ENCODE measurements at places on chromosomes 3 and 15.

GRCh38 chr3:177278016-177278415 lies 80.7 kb upstream of the TBL1XR1 start:
- no peak for DNase-seq

DNA sequence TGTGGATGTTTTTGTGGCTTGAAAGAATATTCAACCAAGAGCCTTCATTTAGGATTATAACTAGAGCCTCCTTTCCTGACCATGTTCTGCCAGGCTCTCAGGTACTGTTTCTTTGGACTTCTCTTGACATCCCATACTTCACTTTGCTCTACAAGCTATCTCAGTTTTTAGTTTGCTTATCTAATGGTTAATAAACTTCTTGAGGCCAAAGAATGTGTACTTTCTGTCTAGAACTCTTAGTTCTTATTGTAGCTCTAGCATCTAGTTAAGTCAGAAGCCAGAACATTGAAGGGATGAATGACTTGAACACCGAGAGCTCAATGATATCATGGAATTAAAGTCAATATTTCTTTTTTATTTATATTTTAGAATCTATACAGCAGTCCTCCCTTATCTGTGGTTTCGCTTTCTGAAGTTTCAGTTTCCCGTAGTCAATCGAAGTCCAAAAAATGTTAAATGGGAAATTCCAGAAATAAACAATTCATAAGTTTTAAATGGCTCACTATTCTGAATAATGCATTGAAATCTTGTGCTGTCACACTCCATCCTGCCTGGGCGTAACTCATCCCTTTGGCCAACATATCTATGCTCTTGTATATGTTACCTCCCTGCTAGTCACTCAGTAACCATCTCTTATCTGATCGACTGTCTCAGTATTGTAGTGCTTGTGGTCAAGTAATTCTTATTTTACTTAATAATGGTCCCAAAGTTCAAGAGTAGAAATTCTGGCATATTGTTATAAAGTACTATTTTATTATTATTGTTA lies 368.6 kb upstream of the RBMS3 start:
- DNase-seq, result no peak

DNA sequence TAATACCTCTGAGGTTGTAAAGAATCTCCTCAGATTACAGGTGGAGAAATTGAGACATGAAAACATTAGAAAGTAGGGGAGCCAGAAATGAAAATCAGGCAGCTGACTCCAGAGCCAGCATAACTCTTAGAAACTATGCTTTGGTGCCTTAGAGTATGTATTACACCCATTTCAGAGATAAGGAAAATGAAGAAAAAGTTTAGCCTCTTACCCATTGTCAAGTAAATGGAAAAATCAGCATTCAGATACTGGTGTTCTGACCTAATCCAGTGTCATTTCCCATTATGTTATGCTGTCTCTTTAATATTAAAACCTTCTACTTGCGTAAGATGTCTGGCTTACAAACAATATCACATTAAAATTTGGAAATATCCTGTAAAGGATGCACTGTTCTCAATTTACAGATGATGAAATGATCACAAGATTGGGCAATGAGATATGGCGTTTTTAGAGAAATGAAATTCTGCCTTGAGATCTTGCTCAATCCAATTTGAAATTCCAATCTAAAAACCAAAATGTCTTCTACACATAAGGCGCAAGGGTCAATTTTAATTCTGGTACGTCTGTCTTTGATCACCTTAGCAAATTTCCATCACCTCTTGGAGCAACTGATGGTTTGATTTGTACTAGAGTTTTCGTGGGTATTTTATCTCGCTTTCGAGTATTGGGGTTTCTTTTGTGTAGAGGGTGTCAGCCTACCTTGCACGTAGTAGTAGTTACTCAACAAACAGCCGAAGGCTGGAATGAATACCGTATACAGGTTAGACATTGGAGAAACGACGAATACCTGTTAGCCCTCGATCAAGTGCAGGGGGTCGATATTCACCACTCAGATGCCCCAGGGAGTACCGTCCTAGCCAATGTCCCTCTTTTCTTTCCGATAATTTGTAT lies 902 bp upstream of the ZCWPW2 start:
- peak; percentile 61 for DNase-seq

- DNase-seq, result no peak
Observed at GRCh38 chr3:135324301-135324700, 529.2 kb downstream of the EPHB1 start.

GRCh38 chr3:111904376-111905241 lies 45.5 kb downstream of the PHLDB2 start:
- DNase-seq, result no peak

- no peak for DNase-seq
Observed at GRCh38 chr15:47186075-47186474, 531.2 kb upstream of the SEMA6D start.

GRCh38 chr3:141326123-141326522 lies 42.2 kb upstream of the ZBTB38 start:
- no peak for DNase-seq

DNA sequence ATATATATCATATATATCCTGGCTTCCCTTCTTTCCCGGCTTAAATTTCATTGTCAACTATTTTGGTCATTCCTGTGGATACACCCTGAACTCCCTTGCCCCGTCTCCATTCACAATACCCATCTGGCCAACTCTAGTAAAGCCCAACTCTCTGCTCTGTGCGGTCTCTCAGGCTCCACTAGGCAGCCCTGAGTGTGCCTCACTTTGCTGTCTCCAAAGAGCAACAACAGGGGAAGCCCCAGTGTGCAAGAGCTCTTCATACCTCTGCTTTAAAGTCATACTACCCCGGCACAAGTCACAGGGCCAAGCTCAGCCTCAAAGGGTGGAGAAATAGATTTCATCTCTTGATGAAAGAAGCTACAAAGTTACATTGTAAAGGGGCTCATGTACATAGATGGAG lies 18.9 kb upstream of the FEM1B start:
- DNase-seq, result peak; percentile 67

GRCh38 chr3:180747805-180748361 lies 68.6 kb upstream of the CCDC39 start:
- no peak for DNase-seq

DNA sequence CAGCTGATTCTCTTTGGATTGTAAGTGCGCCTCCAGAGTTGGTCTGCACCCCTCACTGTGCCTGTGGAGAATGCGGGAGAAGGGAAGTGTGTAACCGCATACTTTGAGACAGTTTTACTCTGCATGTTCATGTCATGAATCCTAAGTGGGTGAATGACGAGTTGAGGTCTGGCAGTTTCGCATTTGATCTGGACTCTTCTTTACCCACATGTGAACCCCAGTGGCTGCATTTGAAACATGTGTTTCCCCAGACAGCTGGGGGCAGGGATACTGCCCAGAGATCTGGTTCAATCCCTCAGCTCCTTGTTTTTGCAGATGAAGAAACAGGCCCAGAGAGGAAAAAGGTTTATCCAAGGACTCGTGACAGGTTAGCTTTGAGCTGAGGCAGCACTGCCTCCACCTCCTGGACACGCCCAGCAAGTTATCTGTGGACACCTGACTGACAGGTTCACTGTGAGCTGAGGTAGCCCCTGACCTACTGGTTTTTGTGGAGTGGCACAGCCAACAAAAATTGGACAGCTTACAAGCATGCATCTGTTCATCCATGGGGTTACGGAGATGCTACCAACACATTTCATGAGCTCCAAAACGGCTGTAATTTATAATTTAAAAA lies 207.3 kb downstream of the XXYLT1 start:
- DNase-seq, result no peak

DNA sequence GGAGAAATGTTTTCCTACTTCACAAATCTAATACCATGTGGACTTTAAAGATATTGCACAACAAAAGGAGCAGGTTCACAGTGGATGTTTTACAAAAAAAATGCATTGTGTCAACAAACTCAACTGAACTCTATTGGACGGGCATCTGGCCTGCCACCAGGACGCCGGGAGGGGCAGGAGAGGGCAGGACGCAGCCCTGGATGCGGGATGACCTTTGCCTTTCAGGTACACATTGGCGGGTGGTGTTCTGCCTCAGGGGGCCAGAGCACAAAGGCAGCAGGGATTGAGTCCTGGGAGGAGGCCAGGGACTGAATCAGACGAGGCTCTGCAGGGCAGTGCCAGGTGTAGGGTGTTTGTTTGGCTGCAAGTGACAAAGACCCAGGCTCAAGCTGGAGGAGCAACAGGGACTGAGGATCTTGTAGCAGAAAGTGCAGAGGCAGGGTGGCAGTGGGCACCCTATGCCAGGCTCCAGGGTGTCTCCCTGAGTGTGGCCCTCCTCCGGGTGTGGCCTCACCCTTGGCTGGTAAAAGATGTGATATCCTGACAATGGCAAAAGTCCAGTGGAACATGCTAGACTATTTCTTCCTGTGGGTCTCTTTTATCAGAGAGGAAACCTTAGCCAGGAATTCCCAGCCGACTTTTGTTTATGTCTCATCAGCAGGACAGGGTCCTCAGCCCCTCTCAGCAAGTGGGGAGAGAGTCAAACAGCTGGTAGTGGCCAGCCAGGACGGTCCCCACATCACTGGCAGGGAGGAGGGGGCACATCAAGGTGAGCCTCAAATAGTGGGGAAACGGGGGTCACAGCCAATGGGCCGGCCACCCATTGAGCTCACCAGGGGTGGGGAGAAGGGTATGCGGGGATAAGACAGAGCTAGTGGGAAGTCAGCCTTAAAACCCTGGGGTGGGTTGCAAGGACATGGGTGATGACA lies 29.7 kb upstream of the KLF13 start:
- peak; percentile 44 for DNase-seq

- no peak for DNase-seq
Observed at GRCh38 chr15:90840954-90841353, 27.4 kb upstream of the FURIN start.

DNA sequence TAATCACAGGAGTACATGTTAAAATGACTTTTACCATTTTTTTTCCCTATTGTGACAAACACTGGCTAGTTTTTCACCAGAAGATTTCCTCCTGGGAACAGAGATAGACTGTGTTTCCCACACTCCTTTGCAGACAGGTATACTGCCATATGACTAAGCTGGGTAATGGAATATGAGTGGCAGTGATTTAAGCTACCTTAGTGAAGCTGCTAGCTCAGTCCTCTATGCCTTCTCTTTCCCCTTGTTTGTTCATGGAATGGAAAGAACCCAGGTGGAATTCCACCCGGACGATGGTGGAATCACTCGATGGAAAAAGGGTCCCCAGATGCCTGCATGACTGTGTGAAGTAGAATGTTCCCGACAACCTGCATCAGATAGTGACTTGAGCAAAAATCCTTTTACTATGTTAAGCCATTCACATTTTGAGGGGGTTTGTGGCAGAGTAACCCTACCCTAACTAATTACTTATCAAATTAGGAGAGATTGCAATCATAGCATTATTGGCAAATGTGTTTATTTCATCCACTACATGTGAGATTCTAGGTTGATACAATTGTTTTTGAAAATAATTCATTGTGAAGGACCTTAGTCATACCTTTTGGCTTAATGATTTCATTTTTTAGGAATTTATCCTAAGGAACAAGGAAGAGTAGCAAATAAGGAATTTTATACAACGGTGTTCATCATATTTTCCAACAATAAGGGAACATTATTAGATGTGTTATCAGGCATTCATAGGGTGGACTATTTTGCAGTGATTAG lies 16.5 kb downstream of the THSD4 start:
- DNase-seq, result no peak

DNA sequence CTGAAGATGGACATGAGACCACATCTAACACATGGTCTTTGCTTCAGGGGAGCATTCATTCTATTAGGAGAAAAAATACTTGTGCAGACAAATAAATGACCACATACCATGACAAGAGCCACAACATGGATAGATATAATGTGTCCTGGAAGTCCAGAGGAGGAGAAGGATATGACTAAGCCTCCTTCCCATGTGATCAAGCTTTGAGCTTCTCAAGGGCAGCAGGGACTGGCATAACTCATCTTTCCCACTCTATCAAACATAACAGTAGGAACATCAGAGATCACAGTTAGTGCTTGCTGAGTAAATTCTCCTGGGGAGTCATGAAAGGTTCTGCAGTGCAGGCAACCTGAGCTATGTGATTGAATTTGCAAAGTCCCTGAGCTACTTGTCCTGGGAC lies 86.0 kb upstream of the LPP start:
- no peak for DNase-seq

DNA sequence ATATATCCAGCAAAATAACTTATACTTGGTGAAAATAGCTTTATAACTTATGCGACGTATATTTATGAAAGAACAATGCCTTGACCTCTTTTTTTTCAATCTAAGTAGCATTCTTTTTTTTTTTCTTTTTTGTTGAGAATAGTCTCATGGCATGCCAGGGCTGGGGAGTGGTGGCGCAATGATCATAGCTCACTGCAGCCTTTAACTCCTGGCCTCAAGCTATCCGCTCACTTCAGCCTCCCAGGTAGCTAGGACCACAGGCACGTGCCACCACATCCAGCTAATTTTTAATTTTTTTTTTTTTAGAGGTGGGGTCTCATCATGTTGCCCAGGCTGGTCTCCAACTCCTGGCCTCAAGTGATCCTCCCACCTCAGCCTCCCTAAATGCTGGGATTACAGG lies 43.5 kb downstream of the RAB8B start:
- DNase-seq, result no peak

DNA sequence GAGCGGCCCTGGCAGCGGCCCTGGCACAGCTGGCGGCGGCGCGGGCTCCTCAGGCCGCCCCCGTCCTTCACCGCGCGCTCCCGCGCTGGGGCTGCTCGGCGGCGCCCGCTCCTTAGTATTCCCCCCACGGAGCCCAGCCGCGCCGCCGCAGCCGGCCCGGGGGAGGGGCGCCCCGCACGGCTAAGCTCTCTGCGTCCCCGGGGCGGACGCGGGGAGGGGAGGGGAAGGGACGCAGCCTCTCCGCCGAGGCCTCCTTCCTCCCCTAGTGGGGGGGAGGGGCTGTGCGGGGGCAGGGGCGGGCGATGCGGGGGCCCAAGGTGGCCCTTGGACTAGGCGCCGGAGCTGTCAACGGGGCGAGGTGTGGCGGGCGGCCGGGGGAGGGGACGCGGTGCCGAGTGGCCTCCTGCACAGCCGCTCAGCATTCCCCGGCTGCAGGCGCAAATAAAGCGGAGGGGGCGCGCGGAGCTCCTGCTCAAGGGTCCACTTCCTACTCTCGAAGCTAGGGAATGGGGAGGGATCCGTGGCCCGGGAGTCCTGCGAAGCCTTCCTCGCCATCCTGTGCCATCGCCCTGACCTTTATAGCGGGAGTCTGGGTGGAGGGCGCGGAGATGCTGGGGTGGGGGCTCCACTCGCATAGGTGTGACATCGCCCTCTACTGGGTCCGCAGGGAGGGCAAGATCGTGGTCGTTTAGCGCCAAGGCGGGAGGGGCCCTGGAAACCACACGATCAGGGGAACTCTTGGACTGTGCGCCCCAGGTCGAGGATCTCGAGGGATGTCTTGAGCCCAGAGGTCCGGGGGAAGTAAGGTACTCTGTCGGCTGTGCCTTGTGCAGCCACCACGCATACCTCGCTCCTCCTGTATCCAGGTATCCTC lies 22.2 kb downstream of the EPHB3 start:
- no peak for DNase-seq

DNA sequence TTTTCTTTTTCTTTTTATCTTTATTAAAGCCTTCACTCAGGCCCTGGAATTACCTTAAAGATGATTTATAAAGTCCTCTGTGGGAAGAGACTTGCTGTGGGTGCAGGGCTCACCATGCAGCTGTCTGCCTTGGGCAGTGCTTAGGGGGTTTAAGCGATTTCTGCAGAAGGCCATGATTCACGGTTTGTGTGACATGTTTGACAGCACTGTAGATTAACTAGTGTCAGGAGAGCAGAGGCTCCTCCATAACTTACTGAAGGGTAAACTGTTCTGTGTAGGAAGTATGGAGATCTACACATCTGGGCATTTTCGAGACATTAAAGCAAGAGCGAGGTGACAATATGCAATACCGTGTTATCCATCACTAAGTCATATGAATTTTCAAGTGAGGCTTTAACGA lies 137.7 kb downstream of the LRIG1 start:
- no peak for DNase-seq
